ENCODE measurements at places on chromosomes 13 and 19.
A peak's percentile ranks its signal among the peaks of the same experiment; 100 is the strongest.

- DNase-seq, result no peak
Measured at GRCh38 chr13:110382229-110382628, 75.1 kb downstream of the COL4A2 start.

- no peak for DNase-seq
Measured at GRCh38 chr13:44103429-44104196, 223.9 kb downstream of the LACC1 start.

DNA sequence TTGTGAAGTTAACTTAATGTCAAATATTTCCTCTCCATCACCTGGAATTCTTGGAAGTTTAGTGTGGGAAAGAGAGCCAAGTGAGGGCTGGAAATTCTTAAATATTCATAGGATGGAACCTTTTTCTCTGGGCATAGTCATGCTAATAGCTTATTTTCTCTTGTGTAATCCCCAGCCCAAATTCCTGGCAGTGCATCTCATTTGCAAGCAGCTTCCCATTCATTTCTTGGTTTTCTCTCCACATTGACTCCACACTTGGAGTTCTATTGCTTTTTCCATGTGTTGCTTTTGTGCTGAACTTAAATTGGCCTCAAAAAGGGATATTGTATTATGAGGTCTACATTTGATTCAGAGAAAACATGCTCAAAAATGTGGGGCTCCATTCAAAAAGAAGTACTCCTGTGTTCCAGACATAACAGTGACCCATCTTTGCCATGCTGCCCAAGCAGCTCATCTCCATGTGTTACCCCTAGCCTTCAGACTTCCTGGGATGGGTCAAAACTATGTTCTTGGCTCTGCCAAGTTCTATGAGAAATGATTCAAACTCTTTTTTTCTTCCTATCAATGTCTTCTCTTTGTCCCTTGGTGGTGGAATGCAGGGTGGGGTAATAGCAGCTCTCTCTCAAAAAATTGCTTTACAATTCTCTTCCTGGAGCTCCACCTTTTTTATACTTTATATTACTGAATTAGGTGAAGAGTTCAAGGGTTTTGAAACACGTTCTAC lies 2471.5 kb downstream of the PCDH9 start:
- DNase-seq, result no peak

DNA sequence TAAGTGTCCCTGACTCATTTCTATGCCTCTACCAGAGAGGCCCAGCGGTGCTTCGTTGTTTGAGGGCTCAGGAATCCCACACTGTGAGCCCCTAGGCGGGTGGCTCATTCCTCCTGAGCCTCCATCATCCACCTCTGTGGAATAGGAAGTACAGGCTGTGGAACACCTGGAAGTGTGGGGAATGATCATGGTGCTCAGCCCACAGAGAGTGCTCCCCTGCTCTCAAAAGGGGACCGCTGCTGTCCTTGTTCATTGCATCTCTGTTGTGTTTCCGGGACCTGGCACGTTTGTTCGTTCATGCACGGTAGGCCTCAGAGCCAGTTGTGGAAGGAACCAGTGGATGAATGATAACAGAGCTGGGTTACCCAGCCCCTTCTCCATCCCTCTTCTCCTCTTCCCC lies 1.2 kb downstream of the ACP7 start:
- DNase-seq, result no peak

DNA sequence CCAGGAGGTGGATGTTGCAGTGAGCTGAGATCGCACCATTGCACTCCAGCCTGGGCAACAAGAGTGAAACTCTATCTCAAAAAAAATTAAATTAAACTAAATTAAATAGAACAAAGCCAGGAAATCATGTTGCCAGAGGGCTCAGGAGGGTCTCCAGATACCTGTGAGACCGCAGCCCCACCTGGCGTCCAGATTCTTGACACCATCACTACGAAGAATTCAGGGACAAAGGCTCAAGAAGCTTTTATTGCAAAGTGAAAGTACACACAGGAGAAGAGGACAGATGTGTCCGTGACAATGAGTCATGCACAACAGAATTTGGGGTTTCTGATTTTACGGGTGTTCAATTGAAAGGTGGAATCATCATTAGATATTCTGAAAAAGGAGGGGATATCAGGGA lies 76.6 kb downstream of the STOML3 start:
- DNase-seq, result no peak

- no peak for DNase-seq
Measured at GRCh38 chr13:62321895-62322294, 906.2 kb upstream of the PCDH20 start.

DNA sequence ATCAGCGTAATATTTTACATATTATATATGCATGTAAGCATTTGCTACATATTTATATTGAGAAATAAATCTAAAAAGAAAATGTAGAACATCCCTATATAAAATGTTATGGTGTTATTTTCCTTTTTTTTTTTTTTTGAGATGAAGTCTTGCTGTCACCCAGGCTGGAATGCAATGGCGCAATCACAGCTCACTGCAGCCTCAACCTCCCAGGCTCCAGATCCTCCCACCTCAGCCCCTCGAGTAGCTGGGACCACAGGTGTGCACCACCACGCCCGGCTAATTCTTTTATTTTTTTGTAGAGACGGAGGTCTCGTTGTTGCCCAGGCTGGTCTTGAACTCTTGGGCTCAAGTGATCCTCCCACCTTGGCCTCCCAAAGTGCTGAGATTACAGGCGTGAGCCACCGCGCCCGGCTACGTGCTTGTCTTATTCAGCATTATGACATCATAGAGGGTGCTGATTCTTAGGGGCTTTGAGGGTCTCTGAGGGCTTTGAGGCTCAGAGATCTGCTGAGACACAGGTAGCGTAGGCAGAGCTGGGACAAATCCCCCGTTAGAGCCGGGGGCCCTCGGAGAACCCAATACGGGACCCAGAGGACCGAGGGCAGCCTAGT lies 101.9 kb downstream of the GADD45B start:
- DNase-seq, result no peak

- no peak for DNase-seq
Measured at GRCh38 chr13:50651922-50652321, 191.6 kb downstream of the DLEU7 start.

DNA sequence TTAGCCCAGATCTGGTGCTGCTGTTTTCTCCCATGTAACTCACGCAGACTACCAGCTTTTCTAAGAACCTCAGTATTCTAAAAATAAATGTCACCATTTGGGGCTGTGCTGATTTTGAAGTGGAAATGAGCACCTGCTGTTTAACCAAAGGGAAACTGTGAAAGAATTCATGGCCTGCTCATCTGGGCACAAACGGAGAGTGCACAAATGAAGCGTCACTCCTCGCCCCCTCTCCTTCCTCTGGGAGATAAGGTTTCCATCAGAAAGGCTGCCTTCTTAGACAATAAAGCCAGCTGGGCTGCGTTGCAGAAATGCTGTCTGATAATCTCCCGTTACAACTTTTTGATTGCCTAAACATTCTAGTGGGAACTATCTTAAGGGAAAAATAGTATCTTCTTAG lies 73.7 kb upstream of the SLC15A1 start:
- DNase-seq, result no peak

DNA sequence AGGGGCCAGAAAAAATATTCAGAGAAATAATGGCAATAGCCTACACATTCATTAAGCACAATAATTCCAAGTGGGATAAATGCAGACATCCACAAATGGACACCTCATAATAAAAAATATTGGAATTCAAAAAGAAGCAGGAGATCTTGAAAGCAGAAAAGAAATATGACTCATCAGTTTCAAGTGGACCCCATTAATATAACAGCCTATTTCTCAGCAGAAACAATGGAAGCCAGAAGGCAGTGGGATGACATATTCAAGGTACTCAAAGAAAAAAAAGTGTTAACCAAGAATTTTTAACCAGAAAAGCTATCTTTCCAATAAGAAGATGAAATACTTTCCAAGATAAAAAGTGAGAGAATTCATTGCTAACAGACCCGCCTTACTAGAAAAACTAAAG lies 48.4 kb upstream of the CYP2A13 start:
- no peak for DNase-seq

DNA sequence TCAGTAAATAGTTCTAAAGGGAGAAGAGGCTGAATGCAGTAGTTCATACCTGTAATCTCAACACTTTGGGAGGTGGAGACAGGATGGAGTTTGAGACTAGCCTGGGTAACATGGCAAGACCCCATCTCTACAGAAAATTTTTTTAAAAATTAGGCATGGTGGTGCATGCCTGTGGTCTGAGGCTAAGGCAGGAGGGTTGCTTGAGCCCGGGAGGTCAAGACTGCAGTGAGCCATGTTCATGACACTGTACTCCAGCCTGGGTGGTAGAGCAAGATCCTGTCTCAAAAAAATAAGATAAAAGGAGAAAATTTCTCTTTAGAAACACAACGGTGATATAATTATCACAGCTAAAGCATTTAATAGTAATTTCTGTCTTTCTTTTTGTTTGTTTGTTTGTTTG lies 57.1 kb downstream of the SIPA1L3 start:
- DNase-seq, result no peak

GRCh38 chr13:113202912-113203311 lies 5.6 kb downstream of the PCID2 start:
- DNase-seq, result no peak

DNA sequence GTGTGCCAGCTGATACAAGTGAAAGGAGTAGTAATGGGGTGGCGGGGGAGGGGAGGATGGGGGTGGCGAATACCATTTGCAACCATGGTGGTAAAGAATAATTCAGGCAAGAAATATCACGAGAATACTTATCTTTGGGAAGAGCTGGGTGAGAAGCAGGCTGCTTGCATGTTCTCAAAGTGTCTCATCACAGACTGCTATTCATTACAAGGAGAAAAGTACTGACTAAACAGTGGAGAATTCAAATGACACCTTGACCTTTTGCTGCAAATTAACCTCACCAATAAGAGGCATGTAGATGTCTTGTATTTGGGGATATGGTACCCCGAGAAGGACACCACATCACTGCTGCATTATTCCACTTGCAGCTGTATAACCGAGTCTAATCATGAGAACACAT lies 585.7 kb upstream of the GPC6 start:
- no peak for DNase-seq

GRCh38 chr13:99976575-99976974 lies 5.0 kb upstream of the ZIC5 start:
- DNase-seq, result no peak

DNA sequence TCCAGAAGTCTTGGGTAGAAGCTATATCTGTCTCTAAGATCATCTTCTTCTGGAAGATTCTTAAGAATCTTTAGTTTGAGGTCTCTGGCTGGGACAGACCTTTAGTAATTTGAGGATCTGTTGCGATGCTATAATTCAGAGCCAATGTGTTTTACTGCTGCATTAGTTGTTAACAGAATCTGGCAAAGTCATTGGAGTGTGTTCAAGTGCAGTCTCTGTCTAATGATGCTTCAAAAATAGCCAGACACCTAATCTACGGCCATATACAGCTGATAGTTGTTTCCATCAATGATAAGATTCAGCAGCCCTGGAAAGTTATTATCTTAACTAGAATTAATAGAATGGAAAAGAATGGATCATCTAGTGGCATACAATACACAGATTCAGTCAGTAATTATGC lies 72.6 kb downstream of the CDK8 start:
- DNase-seq, result no peak

GRCh38 chr19:49859682-49860335 lies 7.6 kb downstream of the PNKP start:
- peak; percentile 2 for DNase-seq

- no peak for DNase-seq
Measured at GRCh38 chr19:45100846-45101252, 7.9 kb downstream of the PPP1R37 start.

DNA sequence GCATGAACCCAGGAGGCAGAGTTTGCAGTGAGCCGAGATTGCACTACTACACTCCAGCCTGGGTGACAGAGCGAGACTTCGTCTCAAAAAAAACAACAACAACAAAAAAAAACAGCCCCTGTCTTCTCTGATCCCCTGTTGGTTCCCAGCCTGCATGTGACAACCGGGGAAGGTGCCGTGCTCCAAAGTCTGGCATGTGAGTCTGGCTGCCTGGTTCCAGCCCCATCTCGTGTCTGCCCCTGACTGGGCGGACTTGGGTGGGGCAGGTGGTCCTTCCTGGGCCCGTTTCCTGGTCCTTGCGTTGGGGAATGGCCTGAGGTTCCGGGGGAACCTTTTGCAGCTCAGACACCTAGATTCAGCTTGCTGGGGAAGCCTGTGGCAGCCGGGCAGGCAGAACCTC lies 50.5 kb downstream of the DNM2 start:
- DNase-seq, result no peak

DNA sequence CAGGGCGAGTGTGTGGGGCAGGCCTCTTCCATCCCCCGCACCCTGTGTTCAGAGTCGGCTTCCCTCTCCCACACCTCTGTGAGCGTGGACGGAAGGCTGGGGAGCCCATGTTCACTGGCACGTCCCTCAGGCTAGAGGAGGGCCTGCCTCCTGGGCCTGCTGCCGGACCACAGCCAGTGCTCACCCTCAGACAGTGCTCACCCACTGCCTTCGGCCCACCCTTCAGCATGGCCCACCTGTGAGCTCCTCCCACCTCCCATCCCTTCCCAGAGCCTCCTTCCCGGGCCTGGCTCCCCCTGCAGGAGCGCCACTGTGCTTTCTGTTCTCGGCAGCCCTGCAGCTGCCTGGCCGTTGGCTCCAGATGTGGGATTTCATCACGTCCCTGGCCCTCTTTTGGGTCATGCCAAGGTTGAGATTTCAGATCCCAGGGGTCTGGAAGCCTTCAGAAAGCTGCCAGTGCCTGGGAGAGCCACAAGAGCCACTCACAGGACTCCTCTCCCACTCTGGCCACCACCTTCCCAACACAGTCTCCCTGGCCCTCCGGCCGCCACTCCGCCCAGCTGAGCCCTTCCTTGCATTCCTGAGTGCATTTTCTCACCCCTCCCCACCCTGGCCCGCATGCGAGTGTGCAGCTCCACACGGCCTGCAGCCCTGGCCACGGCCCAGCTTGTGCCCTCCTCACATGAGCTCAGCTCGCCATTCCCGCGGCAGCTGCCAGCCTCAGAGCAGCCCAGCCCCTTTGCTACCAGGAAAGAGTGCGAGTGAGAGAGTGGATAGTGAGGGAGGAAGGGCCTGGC lies 25.3 kb downstream of the CAPN12 start:
- DNase-seq, result no peak

DNA sequence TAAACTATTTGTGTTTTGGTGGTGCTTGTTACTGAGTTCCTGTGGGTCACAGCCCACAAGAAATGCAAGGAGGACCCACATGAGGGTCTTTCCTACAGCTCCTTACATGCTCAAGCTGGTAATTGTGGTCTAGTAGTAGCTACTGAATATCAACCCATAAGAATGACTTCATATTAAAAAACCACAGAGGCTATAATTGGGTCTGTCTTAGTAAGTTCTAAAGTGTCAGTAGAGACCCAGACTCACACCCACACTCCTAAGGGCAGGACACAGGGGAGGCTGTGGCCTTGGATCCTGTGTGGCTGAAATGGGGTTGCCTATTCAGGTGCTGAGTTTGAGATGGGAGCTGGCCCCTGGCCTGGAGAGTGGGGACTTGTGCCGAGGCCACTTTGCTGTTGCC lies 19.6 kb downstream of the TFDP1 start:
- no peak for DNase-seq

GRCh38 chr19:42816894-42817293 lies 51.4 kb upstream of the PSG8 start:
- no peak for DNase-seq
